ENCODE measurements at places on chromosomes 5 and 9. TPM values are rescaled to one million over a fixed set of nuclear protein-coding genes. Genes with fewer than 3 reads are reported as not detected.

- no peaks in the 10 kb centered on the region for H3K4me1 ChIP-seq
- H3K36me3 ChIP-seq = no peaks in the 10 kb centered on the region
- DNase-seq = no peak
Observed at GRCh38 chr9:130368631-130369103, 76.1 kb upstream of the ASS1 start.

DNA sequence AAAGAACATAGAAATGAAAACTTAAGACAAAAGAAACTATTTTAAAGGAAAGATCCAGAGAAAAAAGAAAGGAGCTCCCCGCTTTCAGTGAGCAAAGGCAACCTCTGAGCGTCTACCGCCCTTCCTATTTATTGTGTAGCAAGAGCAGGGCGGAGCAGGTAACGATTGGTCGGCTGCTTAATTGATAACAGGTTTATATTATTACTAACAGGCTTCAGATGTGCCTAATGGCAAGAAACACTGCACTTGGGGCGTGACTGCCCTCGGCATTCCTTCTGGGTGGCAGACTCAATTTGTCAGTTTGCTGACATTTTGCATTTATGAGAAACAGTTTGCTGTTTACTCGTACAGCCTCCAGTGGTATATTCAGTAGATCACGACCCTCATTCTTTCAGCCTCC, 482.7 kb upstream of the C9orf72 start:
- no peaks in the 10 kb centered on the region for H3K36me3 ChIP-seq
- no peaks in the 10 kb centered on the region for H3K4me1 ChIP-seq
- DNase-seq = no peak
- no peak overlapping the region for H3K27ac ChIP-seq
- H3K4me3 ChIP-seq = no peak overlapping the region
- H3K27me3 ChIP-seq = no peaks in the 10 kb centered on the region

Gene HTR4
- not detected for total RNA-seq

DNA sequence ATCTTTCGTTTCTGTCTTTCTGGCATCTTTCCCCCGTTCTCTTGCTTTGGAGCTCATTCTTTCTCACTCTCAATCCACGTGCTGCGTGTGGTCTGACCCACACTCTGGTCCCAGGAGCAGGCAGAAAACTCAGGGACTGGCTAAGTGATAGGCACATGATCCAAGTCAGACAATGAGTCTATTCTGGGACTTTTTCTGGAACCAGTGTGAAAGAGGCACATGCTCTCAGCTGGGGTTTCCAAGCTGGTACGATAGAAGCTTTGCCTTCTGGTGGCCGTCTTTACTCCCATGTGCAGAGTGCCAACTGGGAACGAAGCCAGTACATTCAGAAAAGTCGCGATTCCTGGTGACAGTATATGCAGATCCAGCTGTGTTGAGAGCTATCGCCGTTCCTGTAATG, 94.4 kb downstream of the PDZD2 start:
- H3K4me1 ChIP-seq = no peaks in the 10 kb centered on the region
- H3K36me3 ChIP-seq = no peaks in the 10 kb centered on the region

GRCh38 chr9:77429928-77430327, 218.2 kb downstream of the GNA14 start:
- H3K4me3 ChIP-seq = no peak overlapping the region
- no peaks in the 10 kb centered on the region for H3K27me3 ChIP-seq
- H3K27ac ChIP-seq = no peak overlapping the region
- peaks cover 6% of the 10 kb centered on the region for H3K4me1 ChIP-seq
- no peaks in the 10 kb centered on the region for H3K36me3 ChIP-seq
- no peak for DNase-seq

Gene NDOR1
- total RNA-seq = 4.0 TPM

Gene SMIM33
- total RNA-seq = not detected

- H3K4me1 ChIP-seq = no peaks in the 10 kb centered on the region
- DNase-seq = peak; percentile 47
Observed at GRCh38 chr9:133690081-133690561, 48.0 kb downstream of the SARDH start.

GRCh38 chr9:91028166-91028827, 226.7 kb downstream of the SYK start:
- no peaks in the 10 kb centered on the region for H3K36me3 ChIP-seq
- H3K27me3 ChIP-seq = no peaks in the 10 kb centered on the region
- H3K4me1 ChIP-seq = no peaks in the 10 kb centered on the region
- H3K27ac ChIP-seq = no peak overlapping the region
- no peak for DNase-seq

GRCh38 chr9:96302021-96302420, at the start of gene HSD17B3:
Gene HSD17B3, minus strand, starts transcription at chr9:96302176. Its CDS starts 72 bp downstream, at chr9:96302104.
- H3K27me3 ChIP-seq = no peaks in the 10 kb centered on the region
- no peak within 1 kb of the TSS for H3K27ac ChIP-seq
- H3K36me3 ChIP-seq = no peaks in the 10 kb centered on the region
- H3K4me3 ChIP-seq = no peak within 1 kb of the TSS
- no peak for DNase-seq

GRCh38 chr9:126681336-126681735, 67.6 kb downstream of the LMX1B start:
- DNase-seq = no peak
- no peaks in the 10 kb centered on the region for H3K36me3 ChIP-seq
- no peak overlapping the region for H3K27ac ChIP-seq
- peaks cover 6% of the 10 kb centered on the region for H3K27me3 ChIP-seq

DNA sequence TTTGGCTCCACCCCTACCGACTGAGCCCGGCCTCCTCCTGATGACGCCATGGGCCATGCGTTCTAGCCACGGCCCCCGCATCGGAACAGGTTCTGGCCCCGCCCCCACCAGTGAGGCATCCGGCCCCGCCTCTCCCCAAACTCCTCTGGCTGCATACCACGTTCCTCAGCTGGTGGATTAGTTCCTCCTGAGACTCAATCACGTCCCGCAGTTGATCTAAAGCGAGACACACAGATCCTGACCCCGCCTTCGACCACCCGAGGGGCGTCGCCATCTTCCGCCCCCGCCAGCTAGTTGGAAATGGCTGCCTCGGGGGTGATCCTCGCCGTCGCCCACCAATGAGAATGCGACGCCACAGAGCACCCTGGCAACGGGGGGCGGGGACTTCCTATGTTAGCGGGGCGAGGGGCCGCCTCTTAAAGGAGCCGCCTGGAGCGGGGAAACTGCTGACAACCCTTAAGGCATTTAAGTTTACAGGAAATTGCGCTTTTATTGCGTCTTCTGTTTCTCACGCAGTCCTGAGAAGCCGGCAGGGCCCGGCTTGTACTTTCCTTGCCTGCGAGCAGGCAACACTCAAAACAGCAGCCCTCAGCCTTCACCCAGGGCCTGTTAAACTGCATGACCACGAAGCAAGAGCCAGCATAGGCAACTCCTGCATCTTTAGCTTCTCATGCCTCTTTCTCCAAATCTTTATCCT, at the start of gene SPATA24:
SPATA24 (minus strand) TSS at position 303 of the 697 bp plus-strand sequence; CDS start at position 274, 29 bp downstream.
- peak within 1 kb of the TSS; percentile 50 for H3K4me3 ChIP-seq
- DNase-seq = peak; percentile 97
- no peaks in the 10 kb centered on the region for H3K36me3 ChIP-seq
- no peaks in the 10 kb centered on the region for H3K27me3 ChIP-seq
